GM12865 (cell line): ENCODE measurements at places on chromosomes 2 and 18.

- no peak for DNase-seq
Measured at GRCh38 chr2:129550536-129550935, 428.9 kb upstream of the RAB6C start.

DNA sequence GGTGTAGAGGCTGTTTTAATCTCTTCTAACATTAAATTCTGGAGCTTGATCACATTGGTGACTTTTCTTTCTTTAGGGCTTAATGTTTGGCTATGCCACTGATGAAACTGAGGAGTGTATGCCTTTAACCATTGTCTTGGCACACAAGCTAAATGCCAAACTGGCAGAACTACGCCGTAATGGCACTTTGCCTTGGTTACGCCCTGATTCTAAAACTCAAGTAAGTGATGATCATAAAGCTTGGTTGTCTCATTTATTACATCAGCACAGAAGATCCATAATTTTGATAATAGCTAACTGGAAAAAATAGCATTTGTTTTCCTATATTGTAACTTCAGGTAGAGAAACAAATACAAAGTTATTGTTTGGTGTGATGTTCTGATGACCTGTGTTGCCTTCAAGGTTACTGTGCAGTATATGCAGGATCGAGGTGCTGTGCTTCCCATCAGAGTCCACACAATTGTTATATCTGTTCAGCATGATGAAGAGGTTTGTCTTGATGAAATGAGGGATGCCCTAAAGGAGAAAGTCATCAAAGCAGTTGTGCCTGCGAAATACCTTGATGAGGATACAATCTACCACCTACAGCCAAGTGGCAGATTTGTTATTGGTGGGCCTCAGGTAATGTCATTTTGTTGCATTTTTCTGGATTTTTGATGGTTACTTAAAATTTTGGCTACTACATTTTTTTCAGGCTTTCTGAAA is 2.9 kb downstream of the MAT2A start:
- DNase-seq, result no peak

DNA sequence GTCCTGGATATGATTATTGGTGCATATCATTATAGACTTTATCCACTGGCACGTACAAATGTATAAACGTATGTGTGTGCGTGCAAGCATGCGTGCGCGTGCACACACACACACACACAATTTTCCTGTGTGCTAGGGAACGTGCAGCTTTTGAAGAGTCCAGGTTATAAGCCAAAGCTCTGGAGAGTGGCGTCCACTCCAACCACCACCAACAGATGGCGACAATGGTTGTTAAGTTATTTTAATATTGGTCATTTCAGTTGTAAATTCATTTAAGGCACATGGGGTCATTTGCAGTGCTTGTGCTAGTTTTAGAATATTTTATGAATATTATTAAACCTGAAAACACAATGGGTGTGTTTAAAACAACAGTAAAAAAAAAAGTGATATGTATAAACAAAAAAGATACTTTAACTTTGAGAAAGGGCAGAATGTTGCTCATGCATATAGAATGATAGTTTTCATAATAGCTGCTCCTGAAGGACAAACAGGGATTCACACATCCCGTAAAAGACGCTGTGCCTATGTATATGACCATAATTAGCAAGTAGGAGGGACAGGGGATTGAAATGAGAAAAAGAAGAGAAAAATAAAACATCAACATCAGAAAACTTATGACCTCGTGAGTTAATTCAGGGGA is 124.2 kb upstream of the ITGB6 start:
- peak; percentile 50 for DNase-seq

DNA sequence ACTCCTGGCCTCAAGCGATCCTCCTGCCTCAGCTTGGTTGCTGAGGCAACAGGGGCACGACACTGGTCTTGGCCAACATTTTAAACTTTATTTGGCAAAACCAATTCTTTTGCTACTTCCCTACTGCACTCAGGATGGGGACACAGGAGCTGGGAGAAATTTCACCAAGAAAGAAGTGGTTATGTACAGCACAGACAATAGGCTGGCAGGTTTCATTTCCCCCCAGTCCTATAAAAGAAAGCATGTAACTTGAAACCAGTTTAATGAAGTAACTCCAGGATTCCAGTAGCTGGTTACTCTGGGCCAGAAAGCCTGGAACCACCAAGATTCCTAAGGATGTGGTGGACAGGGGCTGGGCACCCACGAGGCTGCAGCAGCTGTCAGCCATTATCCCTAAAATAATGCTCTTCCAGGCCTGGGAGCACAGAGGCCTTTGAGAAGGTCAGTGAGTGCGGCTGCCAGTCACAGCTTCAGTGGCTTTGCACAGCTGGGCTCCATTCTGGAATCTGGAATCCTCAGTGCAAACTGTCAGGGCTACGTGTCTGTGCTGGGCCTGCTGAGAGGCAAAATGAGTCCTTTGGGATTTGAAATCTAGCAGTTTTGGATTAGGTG is 142.3 kb upstream of the ITGA6 start:
- no peak for DNase-seq

GRCh38 chr2:144678736-144679135 is 158.8 kb upstream of the ZEB2 start:
- no peak for DNase-seq
